ENCODE measurements at places on chromosomes 7 and 10.
A peak's percentile ranks its signal among the peaks of the same experiment; 100 is the strongest.

GRCh38 chr10:125141150-125141859 is 19.1 kb downstream of the CTBP2 start:
- no peak for DNase-seq

- DNase-seq: peak; percentile 24
Measured at GRCh38 chr7:122300211-122300932, 4.2 kb downstream of the FEZF1 start.

DNA sequence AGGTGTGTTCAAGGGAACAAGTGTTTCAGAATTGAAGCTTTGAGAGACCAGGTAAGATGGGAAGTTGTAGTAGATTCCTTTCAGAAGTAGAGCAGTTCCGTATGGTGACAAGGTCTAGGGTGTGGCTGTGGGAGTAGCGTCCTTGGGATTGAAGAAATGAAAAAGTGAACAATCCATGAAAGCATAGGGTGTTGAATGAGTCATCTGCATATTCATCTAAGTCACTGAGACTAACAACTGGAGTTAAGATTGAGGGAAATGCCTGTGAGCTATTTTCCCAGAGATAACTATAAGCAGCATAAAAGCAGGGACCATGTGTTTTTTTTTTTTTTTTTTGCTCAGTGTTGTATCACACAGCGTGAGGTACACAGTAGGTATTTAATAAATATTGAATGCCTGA is 134.8 kb downstream of the PHTF2 start:
- DNase-seq: peak; percentile 14

GRCh38 chr10:99874341-99875085 is 92.1 kb downstream of the ABCC2 start:
- DNase-seq: no peak

DNA sequence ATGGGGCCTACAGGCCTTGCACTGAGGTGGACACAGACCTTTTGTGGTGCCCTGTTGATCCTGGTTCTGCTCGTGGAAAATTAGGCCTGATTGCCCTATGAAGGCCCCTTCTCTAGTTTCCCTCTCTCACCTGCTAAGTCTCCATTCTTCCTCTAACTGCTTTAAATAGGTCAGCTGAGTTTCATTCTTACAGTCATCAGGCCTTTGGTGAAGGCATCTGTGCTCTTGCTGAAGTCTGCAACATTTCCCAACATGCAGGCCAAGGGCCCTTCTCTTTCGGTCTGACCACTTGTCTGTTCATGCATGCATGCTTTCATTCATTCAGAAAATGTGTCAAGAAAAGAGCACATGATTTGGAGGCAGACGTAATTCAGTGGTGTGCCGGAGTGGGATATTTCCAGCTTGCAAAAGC is 244.0 kb downstream of the BUB3 start:
- no peak for DNase-seq

DNA sequence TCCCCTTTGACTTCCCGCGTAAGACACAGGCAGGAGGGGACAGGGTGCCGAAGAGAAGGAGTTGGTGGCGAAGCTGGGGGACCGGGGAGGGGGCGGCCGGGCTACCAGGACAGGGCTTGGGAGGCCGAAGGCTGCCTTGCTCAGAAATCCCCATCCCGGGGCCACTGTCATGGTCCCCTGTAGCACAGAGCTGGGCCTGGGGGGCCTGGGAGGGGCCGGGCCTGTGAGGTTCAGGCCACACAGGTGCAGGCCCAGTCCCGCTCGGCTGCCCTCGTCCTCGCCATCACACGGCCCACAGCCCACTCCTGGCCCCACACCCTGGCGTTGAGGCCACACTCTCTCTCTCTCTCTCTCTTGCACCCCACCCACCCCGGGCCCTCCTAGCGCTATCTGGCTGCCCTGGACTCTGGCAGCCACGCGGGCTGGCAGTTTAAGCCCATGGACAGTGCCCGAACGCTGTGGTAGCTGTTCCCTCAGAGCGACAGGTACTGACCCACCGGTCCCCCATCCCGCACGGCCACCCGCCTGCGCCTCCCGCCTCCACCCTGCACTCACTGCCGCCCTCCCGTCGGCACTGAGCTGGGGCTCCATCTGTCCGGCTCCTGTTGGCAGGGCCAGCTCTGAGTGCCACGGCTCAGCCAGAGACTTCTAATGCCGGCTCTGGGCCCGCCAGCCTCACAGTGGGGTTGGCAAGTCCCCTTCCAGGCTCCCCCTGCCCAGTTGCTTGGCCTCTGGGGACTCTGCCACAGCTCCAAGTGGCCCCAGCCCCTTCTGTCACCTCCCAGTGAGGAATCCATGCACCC is 28.0 kb downstream of the TTYH3 start:
- DNase-seq: no peak

- DNase-seq: peak; percentile 93
Measured at GRCh38 chr7:155206318-155207020, 91.2 kb upstream of the INSIG1 start.

DNA sequence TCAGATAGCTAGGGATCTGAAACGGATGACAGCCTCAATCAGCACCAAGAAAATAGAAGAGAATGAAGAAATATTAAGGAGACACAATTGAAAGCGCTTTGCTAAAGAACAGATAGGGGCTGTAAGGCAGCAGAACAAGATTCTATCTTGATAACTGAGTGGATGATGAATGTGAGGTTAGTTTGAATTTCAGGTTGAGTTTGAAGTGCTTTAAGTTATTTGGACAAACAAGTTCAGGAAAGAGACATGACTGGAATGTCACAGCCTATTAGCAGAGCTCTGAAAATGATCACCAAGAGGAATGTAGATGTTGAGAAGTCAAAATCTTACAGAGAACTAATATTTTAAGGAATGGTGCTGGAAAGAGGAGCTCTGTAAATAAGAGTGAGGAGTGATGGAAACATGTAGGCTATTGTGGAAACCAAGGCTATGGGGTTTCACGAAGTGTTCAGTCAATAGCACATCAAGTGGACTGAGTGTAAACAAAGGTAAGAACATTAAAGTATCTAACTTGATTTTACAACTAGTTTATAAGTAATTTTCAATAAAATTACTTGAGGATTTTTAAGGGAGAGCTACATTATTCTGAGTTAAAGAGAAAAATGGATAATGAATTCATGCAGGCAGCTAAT is 61.6 kb downstream of the MEST start:
- DNase-seq: no peak

DNA sequence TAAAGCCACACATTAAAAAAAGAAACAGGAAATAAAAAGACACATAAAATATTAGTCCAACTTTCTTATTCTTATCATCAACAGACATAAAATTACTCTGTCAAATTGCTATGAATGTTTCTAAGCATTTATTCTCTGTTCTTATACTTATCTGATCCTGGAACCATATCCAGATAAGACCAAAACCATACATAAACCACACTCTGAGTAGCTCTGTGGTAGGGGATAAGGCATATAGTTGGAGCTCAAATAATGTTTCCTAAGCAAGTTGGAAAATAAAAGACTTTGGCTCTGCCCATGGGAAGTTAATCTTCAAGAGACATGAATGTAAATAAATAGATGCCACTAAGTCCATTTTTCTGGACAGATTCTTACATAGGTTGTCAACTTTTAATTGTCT is 103.1 kb upstream of the PLXDC2 start:
- DNase-seq: no peak

GRCh38 chr10:17464545-17464944 is 10.2 kb upstream of the ST8SIA6 start:
- DNase-seq: no peak

- no peak for DNase-seq
Measured at GRCh38 chr7:134289423-134289822, 27.3 kb downstream of the SLC35B4 start.

DNA sequence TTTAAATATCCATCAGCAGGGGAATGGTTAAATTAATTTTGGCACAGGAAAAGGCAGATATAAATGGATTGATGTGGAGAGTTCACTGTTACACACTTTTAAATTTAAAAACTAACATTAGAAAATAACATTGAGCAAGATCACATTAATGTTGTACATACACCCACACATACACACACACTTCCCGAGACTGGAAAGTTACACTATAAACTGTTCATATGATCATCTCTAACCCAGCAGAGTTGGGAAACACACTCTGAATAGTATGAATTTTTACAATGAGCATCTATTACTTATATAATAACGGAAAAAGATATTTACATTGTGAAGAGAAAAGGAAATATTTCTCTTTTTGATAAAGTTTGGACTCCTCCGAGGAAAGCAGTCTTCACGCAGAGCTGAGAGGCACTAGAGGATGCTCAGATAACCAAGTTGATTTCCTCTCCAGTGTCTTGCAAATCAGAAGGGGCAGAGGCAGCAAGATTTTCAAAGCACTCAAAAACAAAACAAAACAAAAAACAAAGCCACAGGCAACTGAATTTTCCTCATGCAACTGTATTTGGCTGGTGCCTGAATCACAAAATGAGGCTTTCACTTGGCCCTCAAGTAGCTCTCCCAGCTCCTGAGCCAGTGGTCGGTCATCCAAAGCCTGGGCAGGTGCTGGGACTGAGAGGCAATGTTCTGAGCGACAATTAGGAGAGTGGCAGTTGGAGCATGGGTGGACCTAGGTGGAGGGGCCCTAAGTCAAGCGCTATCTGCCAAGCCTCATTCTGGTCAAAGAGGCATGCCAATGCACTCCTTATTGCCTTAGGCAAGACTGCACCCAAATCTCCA is 10.5 kb upstream of the GATAD1 start:
- DNase-seq: no peak

DNA sequence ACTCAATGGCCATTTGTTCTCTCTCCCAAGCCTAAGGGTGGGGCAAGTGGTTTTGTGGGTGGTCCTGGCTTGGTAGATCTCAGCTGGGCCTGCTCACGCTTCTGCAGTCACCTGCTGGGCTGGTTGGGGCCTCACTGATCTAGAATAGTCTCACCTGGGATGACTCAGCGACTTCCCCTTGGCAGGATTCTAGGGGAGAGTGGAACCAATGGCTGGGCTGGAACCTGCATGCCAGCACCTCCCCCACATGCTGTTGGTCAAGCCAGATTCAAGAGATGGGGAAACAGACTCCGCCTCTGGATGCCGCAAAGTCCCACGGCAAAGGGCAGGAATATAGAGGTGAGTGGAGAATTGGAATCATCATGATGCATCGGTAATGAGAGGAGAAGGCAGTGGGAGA is 292.9 kb upstream of the NPVF start:
- DNase-seq: no peak

DNA sequence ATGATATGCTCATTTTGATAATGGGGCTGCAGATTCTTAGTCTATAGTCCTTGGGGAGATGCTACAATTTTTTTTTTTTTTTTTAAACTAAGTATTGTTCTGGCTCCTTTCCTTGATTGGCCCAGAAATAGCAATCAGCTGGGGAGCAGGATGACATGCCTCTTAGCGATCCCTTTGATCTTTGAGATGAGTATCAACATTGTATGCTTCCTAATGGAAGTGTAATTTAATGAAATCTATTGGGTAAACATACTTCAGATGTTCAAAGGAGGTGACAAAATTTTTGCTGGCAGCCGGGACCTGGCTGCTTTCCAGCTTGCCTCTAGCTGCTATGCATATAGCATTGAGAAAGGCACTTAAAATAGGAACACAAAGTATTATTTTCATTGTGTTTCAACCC is 43.5 kb downstream of the VTI1A start:
- DNase-seq: peak; percentile 6

DNA sequence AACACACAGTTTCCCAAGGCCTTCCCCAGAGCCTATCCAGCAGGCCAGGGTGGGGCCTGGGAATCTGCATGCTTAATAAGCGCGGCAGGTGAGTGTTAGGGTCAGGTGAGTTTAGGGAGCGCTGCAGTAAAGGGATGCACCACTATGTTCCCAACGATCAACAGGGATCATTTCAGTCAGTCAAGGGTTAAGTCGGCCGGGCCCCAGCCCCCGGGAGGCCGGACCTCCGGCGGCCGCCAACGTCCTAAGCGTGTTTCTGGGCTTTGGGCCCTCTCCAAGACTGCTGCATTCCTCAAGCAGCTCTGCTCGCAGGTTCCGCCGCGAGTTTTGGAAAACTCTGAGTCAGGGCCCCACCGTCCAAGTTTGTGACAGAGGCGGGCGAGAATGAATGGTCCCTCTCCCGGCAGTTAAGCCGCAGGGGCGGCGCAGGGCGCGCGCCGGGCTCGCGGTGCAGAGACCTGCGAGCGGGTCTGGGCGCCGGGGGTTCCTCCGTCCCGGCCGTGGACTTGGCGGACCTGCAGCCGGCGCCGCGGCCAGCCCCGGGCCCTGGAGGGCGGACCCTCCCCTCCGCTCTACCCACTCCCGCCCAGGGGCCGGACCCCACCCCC is 81.6 kb downstream of the ARHGAP22 start:
- DNase-seq: peak; percentile 76

- DNase-seq: no peak
Measured at GRCh38 chr7:28939367-28939766, 18.8 kb downstream of the TRIL start.

- no peak for DNase-seq
Measured at GRCh38 chr10:9911488-9911887, 1106.2 kb upstream of the CELF2 start.

DNA sequence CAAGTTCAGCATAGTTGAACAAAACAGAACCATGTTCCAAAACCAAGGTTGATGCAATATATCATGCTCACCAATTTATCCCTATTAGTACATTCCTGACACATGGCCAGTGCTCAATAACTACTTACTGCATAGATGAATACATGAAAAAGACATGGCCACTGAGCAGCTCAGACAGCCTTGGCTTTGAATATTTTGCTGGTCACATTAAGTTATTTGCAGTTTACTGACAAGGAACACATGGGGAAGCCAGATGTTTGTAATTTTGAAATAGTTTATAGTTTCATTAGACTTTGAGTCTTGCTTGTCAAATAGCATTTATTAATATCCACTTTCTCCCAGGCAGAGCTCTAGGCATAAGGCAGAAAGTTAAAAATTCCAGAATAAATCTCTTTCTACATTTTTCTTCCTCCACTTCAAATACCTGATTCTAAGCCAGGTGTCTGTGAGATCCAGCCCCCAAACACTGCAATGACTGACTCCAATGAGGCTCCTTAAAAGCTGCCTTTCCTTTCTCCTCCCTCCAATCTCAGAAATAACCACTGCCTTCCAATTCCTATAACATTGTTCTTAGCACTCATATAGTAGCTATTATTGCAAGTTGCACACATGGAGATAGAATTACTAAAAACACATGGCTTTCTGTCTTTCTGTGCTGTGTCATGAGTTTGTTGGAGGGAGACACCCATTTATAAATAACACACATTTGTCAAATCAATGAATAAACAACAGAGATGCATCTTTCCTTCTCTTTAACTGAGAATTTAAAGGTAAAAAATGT is 91.3 kb downstream of the PCGF5 start:
- no peak for DNase-seq

DNA sequence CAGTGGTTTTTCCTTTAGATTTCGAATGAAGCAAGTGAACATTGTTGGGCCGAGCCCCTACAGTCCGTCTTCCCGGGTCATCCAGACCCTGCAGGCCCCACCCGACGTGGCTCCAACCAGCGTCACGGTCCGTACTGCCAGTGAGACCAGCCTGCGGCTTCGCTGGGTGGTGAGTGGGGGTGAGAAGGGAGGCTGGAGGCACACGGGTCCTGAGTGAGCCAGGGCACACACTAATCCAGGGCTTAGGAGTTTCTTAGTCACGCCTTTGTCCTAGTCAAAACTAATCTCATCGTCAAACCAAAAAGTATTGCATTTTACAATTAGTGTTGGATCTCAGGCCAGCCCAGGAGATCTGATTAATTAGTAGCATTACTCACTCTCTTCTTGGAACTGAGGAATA is 568.8 kb upstream of the FOXK1 start:
- no peak for DNase-seq

Measured in kidney tubule cell (primary cell).